Pons (tissue), 1 donor: ENCODE measurements at places on chromosomes 2 and 18.

- no peak for DNase-seq
These were observed 8.4 kb upstream of the KCNG2 start for GRCh38 chr18:79789091-79789891.

- no peak for DNase-seq
These were observed 334.5 kb upstream of the CDH2 start for GRCh38 chr18:28511413-28511821.

GRCh38 chr18:3448838-3449511 is 997 bp upstream of the TGIF1 start:
- peak; percentile 78 for DNase-seq

- DNase-seq = no peak
These were observed 157.3 kb downstream of the CAMKMT start for GRCh38 chr2:44519026-44519425.

DNA sequence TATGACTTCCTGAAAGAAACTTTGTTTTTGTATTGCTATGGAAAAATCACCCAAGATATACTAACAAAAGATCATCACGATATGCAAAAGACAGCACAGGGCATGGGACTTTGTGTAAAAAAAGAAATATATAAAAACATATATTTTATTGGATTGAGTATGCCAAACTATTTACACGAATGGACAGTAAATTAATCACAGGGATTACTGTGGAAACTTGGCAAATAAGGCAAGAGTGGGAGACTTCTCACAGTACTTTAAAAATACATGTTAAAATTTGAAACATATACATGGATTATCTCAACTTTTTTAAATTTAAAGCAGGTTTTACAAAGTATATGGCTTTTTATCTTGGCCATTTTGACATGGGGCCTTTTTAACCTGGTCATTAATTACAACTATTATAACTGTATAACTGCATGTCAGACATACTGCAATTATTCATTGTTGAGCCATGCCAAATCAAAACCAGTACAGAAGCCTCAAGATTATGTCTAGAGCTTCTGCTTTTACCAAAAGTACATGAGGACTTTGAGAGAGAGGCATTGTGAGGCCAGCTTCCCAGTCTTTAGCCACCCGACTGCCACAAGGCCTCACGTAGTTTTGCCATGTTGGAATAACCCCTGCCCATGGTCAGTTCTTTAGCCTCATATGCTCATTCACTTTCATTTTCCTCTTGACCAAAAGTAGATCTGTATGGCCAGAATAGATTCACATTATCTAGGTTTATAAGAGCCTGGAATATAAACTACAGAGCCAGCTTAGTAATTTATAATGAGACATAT is 419.8 kb downstream of the SETBP1 start:
- no peak for DNase-seq

DNA sequence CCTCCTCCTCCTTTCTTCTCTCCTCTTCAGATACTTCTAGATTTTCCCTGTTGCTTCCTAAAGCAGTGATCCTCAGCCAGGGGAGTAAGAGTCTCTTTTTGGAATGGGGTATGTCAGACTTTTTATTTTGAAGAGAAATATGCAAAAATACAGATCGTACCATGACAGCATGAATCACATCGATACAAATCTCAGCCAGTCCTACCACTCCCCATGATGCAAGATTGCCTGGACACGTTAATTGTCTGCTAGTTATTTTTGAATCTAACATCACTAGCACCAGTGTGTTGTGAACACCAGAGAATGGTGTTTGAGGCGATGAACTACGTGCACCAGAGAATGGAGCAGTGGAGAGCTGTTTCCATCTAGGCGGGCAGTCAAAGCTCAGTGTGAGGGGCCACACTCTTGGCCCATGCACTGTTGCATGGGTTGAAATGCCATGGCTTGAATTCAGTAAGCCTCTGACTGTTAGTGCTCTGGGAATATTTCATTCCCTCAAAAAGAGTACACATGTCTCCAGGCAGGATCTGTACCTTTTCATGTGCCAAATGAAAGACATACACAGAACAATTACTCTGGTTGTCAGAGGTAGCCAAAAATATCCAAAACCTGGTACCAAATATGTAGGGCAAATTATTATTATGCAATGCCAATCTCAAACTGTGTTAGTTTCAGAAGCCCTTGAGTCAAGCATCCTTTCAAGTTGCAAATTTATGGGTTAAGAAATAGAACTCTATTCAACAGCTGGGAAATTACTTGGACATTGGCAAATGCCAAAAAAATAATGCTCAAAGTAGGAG is 46.3 kb upstream of the RALBP1 start:
- no peak for DNase-seq

DNA sequence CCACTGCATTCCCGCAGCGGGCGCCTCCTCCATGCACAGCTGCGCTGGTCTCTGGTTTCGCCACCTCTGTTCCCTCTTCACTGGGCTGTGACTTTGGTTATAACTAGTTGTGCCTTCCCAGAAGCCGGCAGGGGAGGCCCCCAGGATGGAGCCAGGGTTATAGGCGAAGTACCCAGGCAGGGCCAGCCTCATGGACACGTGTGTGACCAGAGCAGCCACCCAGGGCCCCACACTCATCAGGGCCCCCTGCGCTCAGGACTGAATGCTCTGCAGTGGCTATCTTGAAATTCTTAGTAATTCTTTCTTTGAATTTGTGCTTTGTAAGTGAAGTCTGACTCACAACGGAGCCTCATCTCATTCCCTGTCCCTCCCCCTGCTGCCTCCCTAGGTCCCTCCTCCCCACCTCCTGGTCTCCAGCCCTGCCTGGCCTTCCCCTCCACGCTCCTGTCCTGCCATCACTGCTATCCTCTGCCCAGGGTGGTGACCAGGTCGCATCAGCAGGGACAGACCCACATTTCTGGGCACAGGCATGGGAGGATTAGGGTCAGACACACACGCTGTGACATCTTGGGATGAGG is 38.1 kb upstream of the LBH start:
- no peak for DNase-seq

GRCh38 chr2:161165811-161166210 is 5.6 kb downstream of the TANK start:
- DNase-seq = no peak

GRCh38 chr18:74631212-74631611 is 33.5 kb downstream of the ZNF407 start:
- DNase-seq = no peak

- DNase-seq = no peak
These were observed 85.4 kb downstream of the DLGAP1 start for GRCh38 chr18:4369705-4370104.

GRCh38 chr2:176636401-176636800 is 367.2 kb downstream of the MTX2 start:
- no peak for DNase-seq
